ENCODE measurements at places on chromosomes 4 and X. TPM values are rescaled to one million over a fixed set of nuclear protein-coding genes. Genes with fewer than 3 reads are reported as not detected.

Gene FGFRL1
- 32.4 TPM for polyA plus RNA-seq

Gene SPP1
- 16.3 TPM for polyA plus RNA-seq

Gene AVPR2
- polyA plus RNA-seq, result 5.9 TPM

Gene ARHGAP36
- not detected for polyA plus RNA-seq

Gene CAPN6
- 4.3 TPM for polyA plus RNA-seq

Gene SCD5
- 4.3 TPM for polyA plus RNA-seq

Gene TAF7L
- polyA plus RNA-seq, result 0.06 TPM

Gene MAP9
- 2.2 TPM for polyA plus RNA-seq

Gene NIPAL1
- 0.77 TPM for polyA plus RNA-seq

Gene ETNPPL
- polyA plus RNA-seq, result 0.67 TPM

Gene F8
- 5.1 TPM for polyA plus RNA-seq

Data from adipose tissue (tissue), 3 donors.